ENCODE measurements at places on chromosomes 1 and 21.

DNA sequence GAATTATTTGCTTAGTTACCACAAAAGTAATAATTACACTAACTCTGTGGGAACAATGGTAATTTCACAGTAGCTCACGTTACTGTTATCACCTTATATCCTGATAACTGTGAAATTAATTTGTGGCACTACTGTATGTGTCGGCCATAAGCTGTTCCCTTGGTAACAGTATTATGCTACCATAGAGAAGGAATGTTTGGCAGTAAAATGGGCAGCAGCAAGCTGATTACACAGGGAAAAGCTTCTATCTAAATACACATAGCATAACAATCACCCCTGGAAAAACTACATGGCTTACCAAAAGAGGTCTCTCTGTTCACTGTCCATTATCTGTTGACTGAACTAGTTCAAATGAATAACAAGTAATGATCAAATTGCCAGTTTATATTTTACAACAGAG is 124.1 kb downstream of the DPYD start:
- DNase-seq, result no peak

- DNase-seq, result no peak
Observed at GRCh38 chr1:115539061-115539460, 102.7 kb upstream of the VANGL1 start.

DNA sequence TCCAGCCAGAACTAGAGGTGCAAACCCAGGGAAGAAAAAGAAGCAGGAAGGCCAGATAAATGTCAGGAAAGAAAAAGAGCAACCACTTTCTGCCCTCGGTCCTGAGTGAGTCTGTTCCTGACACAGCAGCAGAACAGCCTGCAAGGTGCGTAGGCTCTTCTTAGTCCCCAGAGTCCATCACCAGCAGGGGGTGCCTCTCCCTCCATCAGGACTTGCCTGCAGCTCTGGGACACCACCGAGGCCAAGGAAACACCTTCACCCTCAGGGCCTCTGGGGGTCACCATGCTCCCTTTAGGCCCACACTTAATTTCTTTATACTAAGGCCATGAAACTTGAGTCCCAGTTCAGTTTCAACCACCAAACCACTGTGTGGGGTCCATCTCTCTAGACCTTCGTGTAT is 43.7 kb upstream of the NFASC start:
- DNase-seq, result no peak

GRCh38 chr21:28771790-28772501 is 220.7 kb downstream of the LTN1 start:
- DNase-seq, result no peak

DNA sequence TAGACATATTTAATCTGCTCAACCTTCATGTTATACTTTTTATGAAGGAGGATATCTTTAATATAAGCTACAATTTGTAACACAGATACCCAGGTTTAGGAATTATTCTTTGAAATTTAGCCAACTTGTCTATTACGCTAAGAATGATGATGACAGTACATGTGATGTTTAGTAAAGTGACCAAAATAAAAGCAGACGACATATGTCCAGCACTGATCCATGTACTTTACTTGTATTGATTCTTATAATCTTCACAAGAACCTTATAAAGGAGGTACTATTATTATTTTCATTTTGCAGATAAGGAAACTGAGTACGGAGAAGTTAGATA is 37.2 kb upstream of the ATG4C start:
- DNase-seq, result no peak

DNA sequence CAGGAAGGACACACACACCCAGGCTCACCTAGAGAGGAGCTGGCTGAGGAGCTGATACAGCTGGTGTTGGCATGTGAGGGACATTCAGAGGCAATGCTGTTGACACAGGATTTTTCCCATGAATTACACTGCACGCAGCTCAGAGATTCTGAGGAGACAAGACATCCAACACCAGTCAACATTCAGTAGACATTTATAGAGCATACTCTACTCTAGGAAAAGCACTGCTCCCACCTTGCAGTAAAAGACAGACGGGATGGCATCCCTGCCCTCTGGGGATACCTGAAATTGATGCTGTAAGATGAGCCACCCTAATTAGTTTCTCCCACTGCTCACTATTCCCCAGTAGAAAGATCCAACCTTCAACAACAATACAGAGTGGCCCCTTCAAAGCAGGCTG is 5.1 kb downstream of the LYPD8 start:
- DNase-seq, result no peak

DNA sequence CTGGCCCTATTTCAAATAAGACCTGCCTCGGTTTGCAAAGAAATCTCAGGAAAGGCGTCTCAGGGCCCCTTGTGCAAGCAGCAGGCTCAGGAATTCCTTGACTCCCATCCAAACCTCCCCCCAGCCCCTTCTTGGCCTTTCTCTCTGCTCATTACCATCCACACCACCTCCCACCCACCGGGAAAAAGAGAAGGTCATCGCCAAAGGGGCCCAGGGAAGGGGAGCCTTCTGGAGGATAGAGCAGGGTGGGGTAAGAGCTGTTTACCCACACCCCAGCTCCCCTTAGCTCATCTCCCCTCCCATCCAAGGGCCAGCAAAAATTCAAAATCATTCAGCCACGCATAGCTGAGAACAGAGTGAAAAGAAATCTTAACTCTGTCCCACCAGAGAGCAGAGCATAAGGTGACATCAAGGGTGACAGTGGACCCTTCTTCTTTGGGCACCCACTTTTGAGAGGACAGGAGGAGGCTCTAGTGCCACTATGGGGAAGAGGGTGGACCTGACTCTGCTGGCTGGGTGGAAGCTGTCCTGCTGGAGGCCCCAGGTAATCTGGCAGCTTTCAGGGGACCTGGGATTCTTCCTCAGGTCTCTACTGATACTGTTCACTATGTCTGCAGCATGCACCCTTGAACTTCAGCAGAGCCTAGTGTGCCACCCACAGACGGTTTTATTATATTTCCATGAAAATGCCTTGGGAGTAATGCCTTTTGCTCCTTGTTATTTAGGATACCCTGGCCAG is 3.9 kb upstream of the WNT2B start:
- DNase-seq, result no peak

DNA sequence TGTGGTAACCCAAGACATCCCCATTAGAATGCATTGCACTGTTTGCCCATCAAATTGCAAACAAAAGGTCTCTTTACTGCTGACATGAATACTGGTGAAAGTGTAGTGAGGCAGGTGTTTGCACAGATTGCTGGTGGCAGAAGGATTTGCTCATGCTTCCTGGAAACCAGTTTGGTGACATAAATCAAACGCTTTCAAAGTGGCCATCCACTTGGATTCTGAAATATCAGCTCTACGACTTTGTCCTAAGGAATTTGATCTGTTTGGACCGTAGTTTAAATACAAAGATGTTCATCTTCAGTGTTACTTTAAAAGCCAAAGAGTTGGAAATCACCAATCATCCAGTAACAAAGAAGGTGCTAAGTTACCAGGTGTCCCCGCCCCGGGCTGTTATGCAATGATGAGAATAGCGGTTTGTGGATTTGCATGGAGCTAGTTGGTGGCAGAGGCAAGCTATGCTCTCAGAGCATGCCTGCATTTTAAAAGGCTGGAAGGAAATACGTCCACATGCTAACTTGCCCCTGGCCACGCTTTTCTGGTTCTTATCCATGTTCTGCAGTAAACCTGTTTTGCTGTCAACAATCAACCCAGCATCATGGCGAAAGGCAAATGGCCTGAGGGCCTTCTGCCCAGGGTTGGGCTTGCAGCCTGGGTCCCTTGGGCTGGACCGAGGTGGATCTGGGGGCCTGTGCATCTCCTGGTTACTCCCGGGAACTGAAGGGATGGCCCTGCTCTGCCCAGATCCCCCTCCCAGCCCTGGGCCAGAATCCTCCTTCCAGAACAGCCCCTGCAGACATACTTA is 49.2 kb downstream of the UMODL1 start:
- DNase-seq, result no peak

DNA sequence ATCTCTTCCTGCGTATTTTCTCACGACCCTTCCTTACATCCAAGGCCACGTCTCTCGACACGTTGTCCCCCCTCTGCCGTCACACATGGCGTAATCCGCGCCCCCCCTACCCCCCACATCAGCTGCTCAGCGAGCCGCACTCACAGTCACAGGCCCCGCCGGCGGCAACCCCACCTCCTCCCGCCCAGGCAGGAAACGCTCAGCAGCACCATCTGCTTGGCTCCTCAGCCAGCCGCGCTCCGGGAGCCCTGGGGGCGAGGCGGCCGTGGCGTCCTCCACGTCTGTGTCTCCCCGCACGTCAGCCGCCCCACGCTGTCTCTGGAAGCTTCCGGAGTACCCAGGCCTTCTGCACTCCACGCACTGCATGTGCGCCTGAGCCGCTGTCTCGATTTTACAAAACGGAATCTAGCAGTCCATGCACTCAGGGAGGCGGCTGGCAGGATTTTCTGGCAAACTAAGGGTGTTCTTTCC is 64.6 kb downstream of the SIK1 start:
- DNase-seq, result peak; percentile 78

- no peak for DNase-seq
Observed at GRCh38 chr1:247456021-247456420, 1.9 kb downstream of the OR2B11 start.

DNA sequence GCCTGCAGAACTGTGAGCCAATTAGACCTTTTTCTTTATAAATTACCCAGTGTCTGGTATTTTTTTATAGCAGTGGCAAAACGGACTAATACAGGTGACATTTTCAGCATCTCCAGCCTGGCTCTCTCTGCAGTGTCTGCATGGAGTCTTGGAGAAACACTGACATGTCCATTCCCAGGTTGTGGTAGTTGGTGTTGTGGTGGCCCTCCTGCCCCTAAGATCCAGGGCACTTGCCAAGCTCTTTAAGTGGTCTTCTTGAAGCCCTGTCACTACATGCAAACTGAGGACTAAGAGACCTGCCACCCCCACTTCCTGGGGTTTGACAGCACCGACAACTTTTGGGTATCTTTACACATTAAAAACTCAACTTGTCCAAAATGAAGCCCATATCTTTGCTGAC is 419.4 kb downstream of the NPHP4 start:
- no peak for DNase-seq

DNA sequence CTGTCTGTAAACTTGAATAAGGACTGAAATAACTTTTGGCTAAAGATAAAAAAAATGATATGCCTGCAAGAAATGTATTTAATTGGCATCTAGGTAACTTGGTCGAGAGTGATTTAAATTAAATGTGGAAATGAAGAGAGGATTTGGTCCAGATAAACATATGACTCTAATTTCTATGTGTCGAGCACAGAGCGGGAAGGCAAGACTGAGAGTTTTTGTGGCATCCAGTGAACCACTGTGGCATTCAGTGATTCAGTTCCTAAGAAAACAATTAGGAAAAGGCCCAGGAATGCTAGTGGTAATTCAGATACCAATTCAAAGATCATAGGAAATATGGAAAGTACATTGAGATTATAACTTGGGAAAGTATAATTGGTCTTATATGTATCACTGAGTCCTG is 39.6 kb downstream of the PDE4B start:
- DNase-seq, result no peak

GRCh38 chr1:192941722-192942411 is 117.3 kb downstream of the UCHL5 start:
- DNase-seq, result no peak

DNA sequence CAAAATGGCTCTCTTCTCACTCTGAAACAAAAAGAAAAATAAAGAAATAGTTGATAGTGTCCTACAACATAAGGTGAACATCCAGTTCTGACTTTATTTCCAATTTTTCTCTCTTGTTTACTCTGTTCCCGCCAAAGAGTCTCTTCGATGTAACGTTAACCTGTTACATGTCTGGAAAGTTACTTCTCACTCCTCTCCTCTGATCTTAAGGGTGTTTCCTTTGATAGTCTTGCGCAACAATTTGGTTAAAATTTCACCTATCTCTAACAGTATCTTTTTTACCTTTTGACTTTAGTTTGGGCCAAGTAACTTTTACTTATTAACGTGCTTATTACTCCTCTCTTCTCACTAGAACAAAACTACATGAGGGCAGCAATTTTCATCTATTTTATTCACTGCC is 1450.2 kb downstream of the BRINP3 start:
- no peak for DNase-seq

Measured in activated naive CD4-positive, alpha-beta T cell treated with anti-CD3 and anti-CD28 coated beads, Interleukin-2, amount 50 U/mL, for 16 hours (primary cell).